ENCODE measurements at places on chromosomes 11 and 22. TPM values are rescaled to one million over a fixed set of nuclear protein-coding genes. Genes with fewer than 3 reads are reported as not detected.

- H3K36me3 ChIP-seq = no peaks in the 10 kb centered on the region
- H3K27me3 ChIP-seq = no peaks in the 10 kb centered on the region
- H3K27ac ChIP-seq = no peak overlapping the region
Measured at GRCh38 chr22:45493286-45493771, 9.4 kb upstream of the FBLN1 start.

GRCh38 chr11:100546714-100547113 lies 140.4 kb upstream of the ARHGAP42 start:
- H3K27me3 ChIP-seq = no peaks in the 10 kb centered on the region
- no peak for DNase-seq
- no peaks in the 10 kb centered on the region for H3K4me1 ChIP-seq
- no peaks in the 10 kb centered on the region for H3K36me3 ChIP-seq
- H3K27ac ChIP-seq = no peak overlapping the region
- H3K4me3 ChIP-seq = no peak overlapping the region

DNA sequence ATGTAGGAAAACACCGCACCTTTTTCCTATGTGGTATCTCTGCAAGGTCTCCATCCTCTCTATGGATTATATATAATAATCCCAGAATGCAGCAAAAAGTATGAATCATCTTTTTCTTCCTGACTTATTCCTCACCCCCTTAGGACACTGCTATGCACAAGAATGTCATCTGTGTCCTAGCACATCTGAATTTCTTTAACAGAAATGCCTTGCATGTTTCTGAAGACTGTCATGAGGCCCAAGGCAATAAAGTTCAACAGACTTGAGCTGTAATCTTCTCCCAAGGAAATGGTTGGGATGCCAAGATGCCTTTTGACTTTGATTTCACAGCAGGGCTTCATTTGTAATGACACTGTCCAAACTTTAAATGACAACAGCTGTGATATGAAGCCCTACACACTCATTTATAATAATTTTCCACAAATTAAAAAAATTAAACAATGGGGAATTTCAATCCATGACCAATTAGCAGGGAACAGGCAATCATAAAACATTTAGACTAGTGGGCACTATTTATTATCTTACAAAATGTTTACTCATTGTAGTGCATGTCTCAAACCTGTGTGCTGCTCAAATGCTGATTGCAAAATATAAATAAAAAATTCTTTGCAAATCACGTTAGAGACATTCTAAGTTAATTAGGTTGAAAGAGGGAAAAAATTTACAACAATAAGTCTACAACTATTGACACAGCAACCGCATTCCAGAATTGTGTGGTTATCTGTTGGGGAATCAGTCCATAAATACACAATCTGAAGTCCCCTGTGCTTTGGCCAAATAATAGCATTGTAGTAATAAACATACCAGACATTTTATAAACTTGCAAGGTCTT lies 242.3 kb downstream of the SWAP70 start:
- H3K4me1 ChIP-seq = no peaks in the 10 kb centered on the region
- peak; percentile 81 for DNase-seq
- no peak overlapping the region for H3K4me3 ChIP-seq
- H3K27me3 ChIP-seq = no peaks in the 10 kb centered on the region
- no peak overlapping the region for H3K27ac ChIP-seq
- H3K36me3 ChIP-seq = no peaks in the 10 kb centered on the region

DNA sequence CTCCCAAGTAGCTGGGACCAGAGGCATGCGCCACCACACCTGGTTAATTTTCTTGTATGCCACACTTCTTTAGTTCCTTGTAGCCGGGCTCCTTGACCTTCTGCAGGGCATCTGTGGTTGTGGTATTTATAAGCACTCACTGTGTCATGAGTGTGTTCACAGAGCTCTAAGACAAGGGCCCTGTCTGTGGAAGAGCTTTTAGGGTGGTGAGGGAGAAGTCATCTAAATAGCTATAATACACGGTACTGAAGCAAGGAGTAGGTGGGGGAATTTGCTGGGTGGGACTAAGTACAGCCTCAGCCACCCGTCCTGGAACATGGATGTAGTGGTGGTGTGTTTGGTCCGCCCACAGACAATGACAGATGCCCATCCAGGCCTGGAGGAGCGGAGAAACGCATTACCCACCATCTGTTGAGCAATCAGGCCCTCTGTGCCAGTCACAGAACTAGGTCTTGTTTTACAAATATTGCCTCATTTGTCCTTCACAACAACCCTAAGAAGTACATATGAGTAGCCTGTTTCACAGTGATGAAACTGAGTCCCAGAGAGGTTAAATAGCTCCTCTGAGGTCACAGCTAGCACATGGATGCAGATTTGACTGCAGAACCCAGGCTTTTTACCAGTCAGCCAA lies 10.1 kb downstream of the ACO2 start:
- peaks cover 11% of the 10 kb centered on the region for H3K36me3 ChIP-seq
- no peak for DNase-seq

The FIBIN gene
- total RNA-seq = 48.0 TPM

The VSIG10L2 gene
- total RNA-seq = 0.27 TPM

GRCh38 chr11:1120532-1121330 lies 37.0 kb upstream of the MUC5AC start:
- H3K27ac ChIP-seq = no peak overlapping the region
- H3K4me3 ChIP-seq = no peak overlapping the region
- DNase-seq = no peak
- no peaks in the 10 kb centered on the region for H3K36me3 ChIP-seq

DNA sequence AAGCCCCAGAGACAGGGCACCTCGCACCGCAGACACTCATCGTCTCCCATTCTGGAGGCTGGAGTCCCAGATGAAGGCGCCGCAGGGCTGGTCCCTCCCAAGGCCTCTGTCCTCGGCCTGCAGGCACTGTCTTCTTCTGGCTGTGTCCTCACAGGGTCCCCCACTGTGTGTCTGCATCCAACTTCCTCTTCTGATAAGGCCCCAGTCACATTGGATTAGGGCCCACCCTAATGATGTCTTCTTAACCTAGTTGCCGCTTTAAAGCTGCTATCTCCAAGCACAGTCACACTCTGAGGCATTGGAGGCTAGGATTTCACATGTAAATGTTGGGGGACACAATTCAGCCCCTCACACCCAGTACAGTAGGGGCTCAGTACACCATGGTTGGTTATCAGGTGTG lies 48.9 kb downstream of the DHCR7 start:
- no peak overlapping the region for H3K4me3 ChIP-seq
- H3K27ac ChIP-seq = no peak overlapping the region
- no peak for DNase-seq
- H3K27me3 ChIP-seq = peaks cover 7% of the 10 kb centered on the region

- H3K36me3 ChIP-seq = no peaks in the 10 kb centered on the region
- no peaks in the 10 kb centered on the region for H3K4me1 ChIP-seq
- DNase-seq = peak; percentile 45
- H3K27ac ChIP-seq = no peak overlapping the region
- H3K4me3 ChIP-seq = no peak overlapping the region
Measured at GRCh38 chr22:44632541-44633396, 69.2 kb upstream of the PRR5 start.

The ABCC8 gene
- 1.3 TPM for total RNA-seq

DNA sequence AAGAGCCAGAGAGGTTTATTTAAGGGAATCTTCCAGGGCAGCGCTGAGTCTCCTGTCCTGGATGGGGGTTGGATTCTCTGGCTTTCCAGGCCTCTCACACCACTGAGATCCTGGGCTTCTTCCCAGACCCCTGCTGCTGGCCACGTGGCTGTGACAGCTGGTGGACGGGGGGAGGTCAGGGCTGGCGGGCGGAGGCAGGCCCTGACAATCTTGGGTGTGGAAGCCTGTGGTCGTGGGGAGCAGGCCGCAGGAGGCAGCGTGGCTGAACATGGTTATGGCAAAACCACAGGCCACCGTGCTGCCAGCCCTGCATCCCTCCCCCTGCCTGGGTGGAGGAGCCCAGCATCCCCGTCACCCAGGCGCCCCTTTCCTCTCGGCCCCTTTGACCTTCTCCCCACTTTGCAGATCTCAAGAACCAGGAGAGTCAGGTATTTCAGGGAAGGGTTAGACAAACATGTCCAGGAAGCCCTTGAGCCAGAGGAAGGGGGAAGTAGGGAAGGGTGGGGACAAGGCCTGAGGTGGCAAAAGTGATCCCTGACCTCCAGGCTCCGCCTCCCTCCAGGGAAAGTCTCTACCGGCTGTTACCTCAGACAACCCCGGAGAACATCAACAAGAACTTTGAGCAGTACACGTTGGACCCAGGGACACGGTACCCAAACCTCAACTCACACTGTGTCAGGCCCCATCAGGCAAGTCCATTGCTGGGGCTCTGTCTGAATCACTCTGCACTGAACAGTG lies 111.8 kb downstream of the MICAL2 start:
- peak; percentile 90 for DNase-seq
- no peak overlapping the region for H3K27ac ChIP-seq
- H3K27me3 ChIP-seq = no peaks in the 10 kb centered on the region
- H3K4me3 ChIP-seq = no peak overlapping the region
- peaks cover 51% of the 10 kb centered on the region for H3K4me1 ChIP-seq
- H3K36me3 ChIP-seq = peaks cover 10% of the 10 kb centered on the region

- no peak overlapping the region for H3K27ac ChIP-seq
- no peaks in the 10 kb centered on the region for H3K4me1 ChIP-seq
- H3K27me3 ChIP-seq = peaks cover 10% of the 10 kb centered on the region
Measured at GRCh38 chr11:64384028-64384737, 25.2 kb downstream of the RPS6KA4 start.

The YPEL1 gene
- total RNA-seq = 18.8 TPM

GRCh38 chr22:46142548-46143490 lies 7.5 kb upstream of the PPARA start:
- H3K36me3 ChIP-seq = no peaks in the 10 kb centered on the region
- DNase-seq = no peak
- peaks cover 32% of the 10 kb centered on the region for H3K4me1 ChIP-seq
- no peak overlapping the region for H3K27ac ChIP-seq
- no peaks in the 10 kb centered on the region for H3K27me3 ChIP-seq

- peaks cover 26% of the 10 kb centered on the region for H3K27me3 ChIP-seq
- H3K36me3 ChIP-seq = no peaks in the 10 kb centered on the region
- H3K27ac ChIP-seq = no peak overlapping the region
- peak overlapping the region; percentile 57 for H3K4me3 ChIP-seq
Measured at GRCh38 chr11:14904745-14905103, 12.7 kb upstream of the CYP2R1 start.

- peaks cover 10% of the 10 kb centered on the region for H3K4me1 ChIP-seq
- DNase-seq = no peak
Measured at GRCh38 chr11:122803716-122804115, 34.6 kb upstream of the CRTAM start.

The BACE1 gene
- total RNA-seq = 16.6 TPM

DNA sequence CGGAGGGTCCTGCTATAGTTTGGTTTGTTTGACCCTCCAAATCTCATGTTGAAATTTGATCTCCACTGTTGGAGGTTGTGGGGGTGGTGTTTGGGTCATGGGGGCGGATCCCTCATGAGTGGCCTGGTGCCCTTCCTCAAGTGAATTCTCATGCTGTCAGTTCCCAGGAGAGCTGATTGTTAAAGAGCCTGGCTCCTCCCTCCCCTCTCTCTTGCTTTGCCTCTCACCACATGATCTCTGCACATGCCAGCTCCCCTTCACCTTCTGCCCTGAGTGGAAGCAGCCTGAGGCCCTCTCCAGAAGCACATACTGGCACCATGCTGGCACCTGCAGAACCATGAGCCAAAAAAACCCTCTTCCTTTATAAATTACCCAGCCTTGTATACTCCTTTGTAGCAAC lies 7.1 kb downstream of the TSPAN18 start:
- peaks cover 11% of the 10 kb centered on the region for H3K27me3 ChIP-seq
- no peak overlapping the region for H3K27ac ChIP-seq
- DNase-seq = no peak

The OR56A1 gene
- total RNA-seq = not detected

DNA sequence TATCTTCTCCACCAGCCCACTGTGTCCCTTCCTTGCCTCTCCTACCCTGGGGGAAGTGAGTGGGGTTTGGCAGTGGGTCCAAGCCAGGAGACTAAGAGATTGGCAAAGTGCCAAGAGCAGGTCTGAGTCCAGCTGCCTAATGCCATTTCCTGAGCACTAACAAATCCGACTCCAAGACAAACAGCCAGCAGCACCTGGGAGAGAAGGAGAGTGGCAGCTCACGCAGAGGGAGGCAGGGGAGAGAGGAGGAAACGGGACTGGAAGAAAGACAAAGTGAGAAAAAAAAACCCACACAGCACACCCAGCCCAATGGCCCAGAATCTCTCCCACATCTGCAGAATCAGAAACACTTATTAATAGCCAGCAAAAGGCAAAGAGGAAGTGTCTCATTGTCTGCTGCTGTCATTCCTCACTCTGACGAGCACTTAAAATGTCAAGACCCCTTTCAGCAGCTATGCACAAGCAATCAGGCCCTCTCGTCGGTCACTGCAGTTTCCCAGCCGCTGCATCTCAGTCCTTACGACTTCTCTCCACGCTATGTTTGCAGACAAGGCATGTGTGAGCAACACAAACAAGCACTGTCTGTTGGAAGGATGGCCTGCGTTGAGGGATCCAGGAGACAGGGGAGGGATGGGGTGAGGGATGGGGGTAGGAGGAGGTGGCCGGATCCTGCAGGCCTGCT lies 558.4 kb upstream of the CADM1 start:
- peak; percentile 39 for DNase-seq
- H3K36me3 ChIP-seq = no peaks in the 10 kb centered on the region
- no peak overlapping the region for H3K4me3 ChIP-seq
- H3K4me1 ChIP-seq = peaks cover 16% of the 10 kb centered on the region

GRCh38 chr11:11742486-11742885 lies 99.3 kb upstream of the USP47 start:
- no peaks in the 10 kb centered on the region for H3K27me3 ChIP-seq
- no peak overlapping the region for H3K4me3 ChIP-seq
- no peak for DNase-seq
- H3K4me1 ChIP-seq = no peaks in the 10 kb centered on the region
- no peaks in the 10 kb centered on the region for H3K36me3 ChIP-seq
- no peak overlapping the region for H3K27ac ChIP-seq

- peak overlapping the region; percentile 60 for H3K27ac ChIP-seq
- DNase-seq = no peak
- H3K27me3 ChIP-seq = peaks cover 9% of the 10 kb centered on the region
- no peak overlapping the region for H3K4me3 ChIP-seq
- H3K4me1 ChIP-seq = peaks cover 67% of the 10 kb centered on the region
Measured at GRCh38 chr11:68997995-68998348, 15.1 kb downstream of the MRGPRF start.

GRCh38 chr11:2730272-2731129 lies 30.7 kb upstream of the KCNQ1OT1 start:
- peaks cover 66% of the 10 kb centered on the region for H3K4me1 ChIP-seq
- peaks cover 2% of the 10 kb centered on the region for H3K27me3 ChIP-seq
- H3K36me3 ChIP-seq = no peaks in the 10 kb centered on the region
- no peak for DNase-seq
- H3K27ac ChIP-seq = peak overlapping the region; percentile 51
- H3K4me3 ChIP-seq = no peak overlapping the region

DNA sequence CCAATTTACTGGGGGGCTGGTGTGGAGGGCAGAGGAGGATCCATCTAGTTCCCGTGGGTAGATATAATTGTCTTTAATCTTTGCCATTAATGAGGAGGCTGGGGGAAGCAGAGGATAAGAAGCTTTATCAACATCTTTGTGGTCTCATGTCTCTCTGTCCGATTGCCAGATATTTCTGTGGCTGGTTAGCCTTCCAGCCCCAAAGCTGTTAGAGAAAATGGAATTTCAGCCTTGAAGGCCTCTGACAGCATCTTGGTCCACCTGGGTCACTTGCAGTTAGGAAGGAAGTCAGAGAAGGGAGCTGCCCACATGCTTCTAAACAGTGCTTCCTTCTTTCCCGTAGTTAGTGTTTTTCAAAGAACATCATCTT lies 56.9 kb downstream of the ABTB2 start:
- no peaks in the 10 kb centered on the region for H3K27me3 ChIP-seq
- H3K4me3 ChIP-seq = no peak overlapping the region
- DNase-seq = no peak
- H3K36me3 ChIP-seq = no peaks in the 10 kb centered on the region
- H3K4me1 ChIP-seq = peaks cover 24% of the 10 kb centered on the region

Measured in muscle of leg (tissue), 16 donors.